ENCODE measurements at places on chromosomes 5 and 9. TPM values are rescaled to one million over a fixed set of nuclear protein-coding genes. Genes with fewer than 3 reads are reported as not detected.

- DNase-seq: no peak
Measured at GRCh38 chr9:20376731-20377375, 245.4 kb downstream of the MLLT3 start.

DNA sequence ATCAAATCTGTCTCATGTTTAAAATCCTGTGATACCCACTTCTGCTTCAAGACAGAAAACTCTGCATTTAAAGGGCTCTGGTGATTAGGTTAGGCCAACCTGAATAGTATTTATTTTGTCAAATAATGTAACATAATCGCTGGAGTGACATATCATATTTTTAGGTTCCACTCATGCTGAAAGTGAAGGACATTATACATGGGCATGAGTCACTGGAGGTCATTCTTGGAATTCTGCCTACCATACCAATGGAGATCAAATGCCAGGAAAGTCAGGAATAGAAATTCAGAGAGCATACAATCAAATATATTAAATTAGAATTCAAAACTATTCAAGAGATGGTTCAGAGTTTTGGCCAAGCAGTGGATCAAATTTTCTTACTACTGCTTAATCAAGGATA, 97.1 kb upstream of the PRSS3 start:
- DNase-seq: no peak

DNA sequence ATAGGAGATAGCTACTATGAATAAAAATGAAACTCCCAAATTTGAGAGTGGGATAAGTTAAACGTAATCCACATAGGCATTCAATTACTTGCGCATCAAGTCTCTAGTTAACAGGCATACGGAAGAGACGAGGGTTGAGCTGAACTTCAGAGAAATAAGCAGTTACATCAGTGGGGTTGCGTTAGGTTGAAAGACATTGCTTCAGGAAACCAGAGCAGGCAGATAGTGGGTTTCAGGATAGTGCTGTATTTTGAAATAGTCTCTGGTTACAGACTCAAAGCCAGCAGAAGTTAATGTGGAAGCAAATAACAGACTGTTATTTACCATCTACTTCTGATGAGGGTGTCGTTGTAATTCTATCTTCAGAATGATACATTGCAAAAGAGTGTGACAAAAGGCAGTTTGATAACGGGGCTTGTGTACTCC, 533.4 kb downstream of the PDE4D start:
- DNase-seq: no peak

- peak; percentile 69 for DNase-seq
Measured at GRCh38 chr5:172806897-172807672, 27.0 kb upstream of the ERGIC1 start.

GRCh38 chr5:69209602-69210001, 20.2 kb downstream of the CENPH start:
- DNase-seq: no peak

PDE8B gene
- 2.0 TPM for total RNA-seq

DNA sequence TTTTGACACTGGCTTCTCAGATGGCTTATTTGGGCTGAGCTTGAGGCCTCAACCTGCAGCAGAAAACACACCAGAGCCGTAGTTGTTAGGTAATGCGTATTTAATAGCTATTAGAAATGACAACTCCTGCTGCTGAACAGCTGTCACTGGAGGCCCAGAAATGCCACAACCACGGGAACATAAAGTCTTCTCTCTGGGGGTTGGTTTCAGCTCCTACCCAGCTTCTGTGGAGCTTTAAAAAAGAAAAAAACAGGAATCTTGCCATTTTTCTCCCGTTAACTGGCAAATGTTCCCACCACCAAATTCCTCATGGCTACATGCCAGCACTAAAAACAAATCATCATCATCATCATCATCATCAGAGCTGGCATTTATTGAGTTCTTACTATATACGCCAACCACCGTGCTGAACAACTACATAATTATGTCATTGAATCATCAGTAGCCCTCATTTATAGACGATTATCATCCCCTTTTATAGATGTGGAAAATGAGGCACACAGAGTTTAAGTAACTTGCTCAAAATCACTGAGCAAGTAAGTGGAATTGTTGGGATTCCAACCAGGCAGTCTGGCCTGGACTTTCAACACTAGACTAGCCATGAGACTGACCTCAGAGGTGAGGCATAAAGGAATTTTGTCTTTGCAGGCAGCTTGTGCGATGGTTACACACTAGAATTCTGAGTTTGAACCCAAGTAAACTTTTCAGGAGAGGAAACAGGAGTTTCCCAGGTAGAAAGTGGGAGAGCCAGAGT, 185.3 kb upstream of the WWC1 start:
- no peak for DNase-seq

DNA sequence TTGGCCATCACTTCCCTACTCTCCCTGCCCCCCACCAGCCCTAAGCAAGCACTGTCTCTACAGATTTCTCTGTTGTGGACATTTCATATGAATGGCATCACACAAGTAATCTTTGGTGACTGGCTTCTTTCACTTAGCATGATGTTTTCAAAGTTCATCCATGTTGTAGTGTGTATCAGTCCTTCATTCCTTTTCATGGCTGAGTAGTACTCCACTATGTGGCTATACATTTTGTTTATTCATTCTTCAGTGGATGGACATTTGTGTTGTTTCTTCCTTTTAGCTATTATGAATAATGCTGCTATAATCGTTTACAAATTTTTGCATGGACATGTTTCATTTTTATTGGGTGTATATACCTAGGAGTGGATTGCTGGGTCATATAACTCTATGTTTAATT, 84.1 kb downstream of the DAP start:
- DNase-seq: no peak

DNA sequence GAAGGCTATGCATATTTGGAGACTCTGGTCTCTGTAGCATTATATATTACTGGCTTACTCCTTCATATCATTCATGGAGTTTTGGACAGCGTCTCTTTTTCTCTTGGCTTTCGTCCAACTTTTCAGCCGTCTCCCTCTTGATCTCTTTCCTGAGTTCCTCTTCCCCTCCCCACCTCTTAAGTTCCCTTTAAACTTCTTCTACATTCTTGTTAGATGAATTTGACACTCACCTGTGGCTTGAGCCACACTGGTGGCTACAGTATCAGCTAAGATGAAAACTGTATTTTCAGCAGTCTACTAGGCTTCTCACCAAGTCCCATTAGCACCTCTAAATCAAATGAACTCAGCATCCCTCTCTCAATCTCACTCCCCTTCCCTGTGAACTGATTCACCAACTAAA, 128.1 kb downstream of the STARD4 start:
- DNase-seq: no peak

DNA sequence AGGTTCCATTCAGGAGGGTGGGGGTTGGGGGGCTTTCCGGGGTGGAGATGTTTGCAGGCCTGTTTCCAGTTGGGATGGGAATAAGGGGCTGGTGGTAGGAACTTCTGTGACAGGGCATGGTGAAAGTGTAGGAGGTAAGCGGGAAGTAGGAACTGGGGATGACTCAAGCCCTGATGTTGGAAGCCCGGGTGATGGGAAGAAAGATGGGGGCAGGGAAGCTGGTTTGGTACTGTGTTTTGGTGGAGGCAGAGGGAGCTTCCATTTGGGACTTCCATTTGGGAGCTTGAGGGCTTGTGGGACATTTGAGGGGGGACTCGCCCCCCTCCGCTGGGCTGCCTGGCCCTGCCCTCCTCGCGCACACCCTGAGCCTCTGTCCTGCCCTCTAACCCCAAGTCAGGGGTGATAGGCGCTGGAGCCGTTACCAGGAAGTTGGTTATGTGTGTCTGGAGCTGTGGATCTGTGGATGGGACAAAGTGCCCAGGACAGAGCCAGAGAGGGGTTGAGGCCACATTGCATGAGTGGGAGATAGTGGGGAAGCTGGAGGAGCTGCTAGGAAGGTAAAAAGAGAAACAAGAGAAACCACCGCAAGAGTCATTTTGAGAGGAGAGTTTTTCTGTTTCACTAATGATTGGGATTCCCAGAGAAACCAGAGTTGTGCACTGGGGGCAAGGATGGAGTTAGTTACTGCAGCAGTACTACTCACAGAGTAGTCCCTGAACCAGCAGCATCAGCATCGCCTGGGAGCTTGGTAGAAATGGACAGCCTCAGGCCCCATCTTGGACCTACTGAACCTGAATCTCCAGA, 6.6 kb downstream of the RGS14 start:
- no peak for DNase-seq

MCTP1 gene
- total RNA-seq: 15.5 TPM

DNA sequence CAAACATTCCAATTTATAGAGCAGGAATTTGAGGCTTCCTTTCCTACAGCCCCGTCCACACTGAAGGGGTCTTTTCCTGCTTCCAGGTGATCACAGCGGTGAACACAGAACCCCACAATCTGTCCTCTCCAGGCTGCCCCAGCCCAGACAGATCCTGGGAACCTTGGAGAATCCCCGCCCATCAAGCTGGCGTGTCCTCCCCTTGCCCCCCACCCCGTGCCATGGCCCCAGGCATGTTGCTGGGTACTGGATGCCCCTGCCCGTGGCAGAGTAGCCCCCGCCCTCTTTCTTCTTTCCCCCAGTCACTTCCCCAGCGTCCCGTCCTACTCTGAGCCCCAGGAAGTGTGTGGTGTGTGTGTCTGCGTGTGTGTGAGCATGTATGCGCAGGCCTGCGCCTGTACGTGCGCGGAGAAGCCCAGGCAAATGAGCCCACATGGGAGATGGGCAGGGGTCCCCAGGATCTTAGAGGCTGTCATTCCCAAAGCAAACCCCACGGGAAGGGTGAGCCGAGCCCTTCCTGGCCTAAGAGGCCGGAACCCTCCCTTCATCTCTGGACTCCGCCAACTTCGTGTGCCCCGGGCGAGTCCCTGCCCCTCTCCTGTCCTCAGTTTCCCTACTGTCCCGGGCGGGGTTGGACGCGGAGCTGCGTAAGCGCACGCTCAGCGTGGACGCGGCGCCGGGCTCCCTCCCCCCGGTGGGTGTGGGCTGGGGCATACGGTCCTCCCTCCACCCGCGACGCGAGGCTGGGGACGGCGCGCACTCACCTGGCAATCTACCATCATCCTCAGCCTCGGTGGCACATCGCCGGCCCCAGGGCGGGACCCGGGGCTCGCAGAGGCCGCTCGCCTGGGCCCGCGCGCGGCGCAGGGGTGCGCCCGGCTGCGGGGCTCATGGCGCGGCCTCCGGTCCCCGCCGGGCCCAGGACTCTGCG, 15.2 kb downstream of the GBGT1 start:
- DNase-seq: no peak

C9orf153 gene
- total RNA-seq: 5.0 TPM

DNA sequence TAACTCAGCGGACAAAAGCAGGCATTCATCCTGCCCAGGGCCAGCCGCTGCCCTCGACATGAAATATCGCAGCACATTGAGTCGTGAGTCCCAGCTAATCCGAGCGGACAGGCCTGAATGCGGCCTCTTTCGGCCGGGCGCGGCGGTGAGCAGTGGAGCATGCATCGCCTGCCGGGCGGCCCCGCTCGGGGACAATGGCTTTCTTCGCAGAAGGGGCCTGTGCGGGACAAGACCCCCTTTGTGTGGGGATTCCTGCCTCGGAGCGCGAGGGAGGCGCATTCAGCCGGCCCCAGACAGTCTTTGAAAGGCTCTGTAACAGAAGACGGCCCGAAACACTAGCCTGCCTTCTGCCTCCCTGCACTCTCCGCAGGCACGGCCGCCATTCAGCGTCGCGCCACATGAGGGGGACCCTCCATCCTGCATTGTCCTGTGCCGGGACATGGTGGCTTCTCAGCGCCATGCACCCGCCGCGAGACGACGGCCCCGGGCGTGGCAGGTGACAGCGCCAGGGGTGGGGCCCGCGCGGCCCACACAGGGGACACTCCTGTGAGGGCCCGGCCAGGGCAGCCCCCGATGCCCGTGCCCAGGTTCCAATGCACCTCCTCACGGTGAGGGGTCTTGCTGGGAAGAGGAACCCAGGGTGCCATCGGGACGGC, 52.0 kb downstream of the EXD3 start:
- DNase-seq: no peak

MYORG gene
- 2.8 TPM for total RNA-seq

IL3 gene
- 0.39 TPM for total RNA-seq

DNA sequence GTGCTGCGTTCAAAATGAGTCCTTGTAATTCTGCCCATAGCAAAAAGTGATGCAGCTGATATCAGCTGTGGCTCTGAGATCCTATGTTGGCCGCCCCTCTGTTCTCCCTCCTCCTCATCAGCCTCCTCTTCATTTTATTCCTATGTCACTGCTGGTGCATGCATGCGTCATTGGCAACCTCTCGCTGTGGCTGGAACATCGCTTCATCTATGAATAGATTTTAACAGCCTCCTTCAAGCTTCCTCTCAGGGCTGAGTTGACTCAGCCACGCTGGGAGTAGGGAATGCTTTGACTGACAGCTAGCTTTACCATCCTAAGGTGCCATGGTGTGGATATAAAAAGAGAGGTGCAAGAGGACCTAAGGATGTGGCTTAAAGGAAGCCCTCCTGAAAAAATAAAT, 303.5 kb downstream of the PLK2 start:
- no peak for DNase-seq

DNA sequence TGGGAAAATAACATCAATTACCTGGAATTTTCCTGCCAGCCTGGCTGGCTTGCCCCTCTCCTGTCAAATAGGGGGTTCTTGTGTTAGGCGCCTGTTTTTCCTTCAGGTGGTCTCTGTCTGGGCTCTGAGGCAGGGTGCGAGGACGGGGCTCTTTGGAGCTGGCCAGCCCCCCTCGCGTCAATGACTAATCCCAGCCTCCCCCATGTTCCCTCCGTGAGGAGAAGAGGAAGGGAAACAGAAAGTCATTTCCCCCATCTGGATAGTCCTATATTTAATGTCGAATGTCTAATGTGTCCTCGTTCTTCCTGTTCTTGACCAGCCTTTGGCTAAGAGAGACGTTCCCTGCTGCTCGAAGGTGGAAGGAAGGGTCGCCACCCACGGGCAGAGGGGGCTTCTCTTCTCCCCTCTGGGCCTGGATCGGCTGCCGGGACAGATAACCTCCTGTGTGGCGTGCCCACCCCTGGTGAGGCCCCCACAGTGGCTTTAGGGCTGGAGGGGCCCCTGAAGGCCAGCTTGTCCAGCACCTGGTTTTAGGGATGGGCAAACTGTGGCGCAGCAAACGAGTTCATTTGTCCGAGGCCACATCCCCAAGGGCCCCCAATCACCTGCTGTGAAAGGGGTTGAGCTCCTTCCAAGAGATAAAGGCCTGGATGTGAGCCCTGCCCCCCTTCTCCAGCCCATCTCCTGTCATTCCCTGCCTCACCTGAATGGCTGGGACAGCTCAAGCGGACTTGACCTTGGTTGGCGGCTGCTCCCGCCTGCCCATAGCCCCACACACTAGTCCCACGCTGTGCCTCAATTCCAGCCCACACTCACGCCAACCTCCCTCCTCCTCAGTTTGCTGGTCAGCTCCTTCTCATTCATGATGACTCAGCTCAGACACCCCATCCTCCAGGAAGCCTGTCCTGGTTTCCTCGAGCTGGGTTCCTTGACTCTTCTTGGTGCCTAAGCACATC, 35.9 kb upstream of the UNC5A start:
- DNase-seq: peak; percentile 9

All from testis (tissue), 5 donors.